Skeletal muscle tissue (tissue), 5 donors: ENCODE measurements at places on chromosomes 5 and 9. TPM values are rescaled to one million over a fixed set of nuclear protein-coding genes. Genes with fewer than 3 reads are reported as not detected.

TAF11L10 gene
- not detected for total RNA-seq

PTGES gene
- total RNA-seq, result 12.5 TPM

GRAMD2B gene
- total RNA-seq, result 8.9 TPM

MYMK gene
- total RNA-seq, result 8.9 TPM

LCP2 gene
- total RNA-seq, result 6.8 TPM
